ENCODE measurements at places on chromosomes 2 and 18. TPM values are rescaled to one million over a fixed set of nuclear protein-coding genes. Genes with fewer than 3 reads are reported as not detected.

GRCh38 chr2:166957686-166958085 is 69.4 kb downstream of the XIRP2 start:
- no peak for DNase-seq

DNA sequence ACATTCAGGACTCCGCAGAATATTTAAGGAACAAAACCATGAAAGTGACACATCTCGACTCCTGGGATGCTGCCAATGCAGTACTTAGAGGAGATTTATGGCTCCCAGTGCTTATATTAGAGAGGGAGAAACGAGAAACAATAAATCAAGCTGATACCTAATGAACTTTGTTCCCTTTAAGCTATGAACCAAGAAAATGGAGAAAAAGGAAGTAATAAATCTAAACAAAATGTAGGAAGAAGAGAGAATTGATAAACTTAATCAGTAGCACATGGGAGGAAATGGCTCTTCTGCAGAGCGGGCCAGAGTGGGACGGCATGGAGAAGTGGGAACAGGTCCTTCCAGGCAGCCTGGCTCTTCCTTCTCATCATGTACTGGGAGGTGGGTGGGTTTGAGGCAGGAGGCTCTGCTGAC is 42.7 kb downstream of the NPPC start:
- peak; percentile 63 for DNase-seq

Gene ACMSD
- polyA plus RNA-seq = 41.8 TPM

Gene SERPINB7
- 0.55 TPM for polyA plus RNA-seq

GRCh38 chr2:174551697-174552096 is 45.9 kb downstream of the WIPF1 start:
- DNase-seq = no peak

DNA sequence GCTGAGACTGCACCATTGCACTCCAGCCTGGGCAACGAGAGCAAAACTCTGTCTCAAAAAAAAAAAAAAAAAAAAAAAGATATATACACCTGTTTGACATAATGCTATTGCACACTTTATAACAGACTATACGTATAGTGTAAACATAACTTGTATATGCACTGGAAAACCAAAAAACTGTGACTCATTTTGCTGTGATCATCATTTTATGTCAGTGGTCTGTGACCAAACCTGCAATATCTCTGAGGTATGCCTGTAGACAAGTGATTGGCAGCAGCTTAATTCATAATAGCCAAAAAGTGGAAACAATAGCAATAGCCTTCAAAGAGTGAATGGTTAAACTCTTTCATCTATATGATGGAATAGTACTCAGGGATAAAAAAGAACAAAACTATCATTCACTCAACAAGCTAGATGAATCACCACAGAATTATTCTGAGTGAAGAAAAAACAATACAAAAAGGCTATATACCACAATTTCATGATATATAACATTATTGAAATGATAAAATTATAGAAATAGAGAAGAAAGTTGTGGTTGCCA is 6.1 kb downstream of the C2orf76 start:
- no peak for DNase-seq

Gene TANK
- 58.9 TPM for polyA plus RNA-seq

DNA sequence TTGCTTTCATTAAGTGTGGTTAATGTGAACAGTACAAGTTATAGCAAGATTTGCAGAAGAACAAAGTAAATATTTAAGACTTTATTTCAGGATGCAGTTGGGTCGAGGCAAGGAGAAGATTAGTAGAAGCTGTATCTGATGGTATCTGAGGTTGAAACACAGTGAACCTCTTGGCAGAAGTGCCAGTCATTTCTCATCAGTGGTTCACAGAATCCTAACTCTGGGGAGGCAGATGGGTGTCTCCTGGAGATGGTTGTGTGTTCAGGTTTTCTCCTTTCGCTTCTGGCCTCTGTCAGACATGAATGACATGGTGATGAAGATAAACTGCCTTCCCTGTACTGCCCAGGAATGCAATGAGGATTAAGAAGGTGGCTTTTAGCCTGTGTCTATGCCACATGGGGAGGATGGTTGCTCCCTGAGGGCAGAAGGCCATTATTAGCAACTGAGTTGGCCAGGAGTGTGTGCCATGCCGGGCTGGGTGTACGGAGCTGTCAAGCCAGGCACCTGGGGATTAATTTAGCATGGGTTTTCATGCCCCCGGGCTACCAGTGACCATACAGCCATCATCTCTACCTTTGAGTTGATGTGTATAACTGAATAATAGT is 28.0 kb downstream of the MGAT5 start:
- no peak for DNase-seq

Gene EML6
- 12.3 TPM for polyA plus RNA-seq

DNA sequence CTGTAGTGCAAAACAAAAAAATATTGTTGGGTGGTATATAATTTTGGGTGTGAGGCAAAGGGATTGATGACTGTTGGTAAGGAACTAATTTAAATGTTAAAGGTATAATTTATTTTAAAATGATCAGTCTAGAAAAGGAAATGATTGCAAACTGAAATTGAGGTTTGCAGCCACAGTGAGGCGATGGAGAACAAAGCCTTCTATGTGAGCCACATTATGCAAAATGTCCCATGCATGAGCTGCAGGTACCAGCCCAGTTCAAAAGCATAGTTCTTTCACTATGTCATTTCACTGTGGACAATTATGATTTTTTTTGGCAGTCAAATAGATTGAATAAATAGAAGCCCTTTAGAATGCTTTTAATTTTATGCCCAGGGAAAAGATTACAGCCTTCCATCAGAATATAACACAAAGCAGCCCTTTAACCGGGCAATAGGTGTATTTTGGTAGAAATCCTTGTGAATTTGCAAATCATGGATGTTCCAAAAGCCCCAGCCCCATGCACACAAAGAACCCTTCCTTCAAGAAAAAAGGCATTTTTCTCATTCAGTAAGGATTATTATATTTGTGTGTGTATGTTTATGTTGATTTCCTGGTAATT is 1.7 kb downstream of the MAP2 start:
- DNase-seq = no peak

- no peak for DNase-seq
Observed at GRCh38 chr2:45909677-45910191, 258.3 kb downstream of the PRKCE start.

- peak; percentile 72 for DNase-seq
Observed at GRCh38 chr18:59823596-59824195, 76.1 kb upstream of the PMAIP1 start.

DNA sequence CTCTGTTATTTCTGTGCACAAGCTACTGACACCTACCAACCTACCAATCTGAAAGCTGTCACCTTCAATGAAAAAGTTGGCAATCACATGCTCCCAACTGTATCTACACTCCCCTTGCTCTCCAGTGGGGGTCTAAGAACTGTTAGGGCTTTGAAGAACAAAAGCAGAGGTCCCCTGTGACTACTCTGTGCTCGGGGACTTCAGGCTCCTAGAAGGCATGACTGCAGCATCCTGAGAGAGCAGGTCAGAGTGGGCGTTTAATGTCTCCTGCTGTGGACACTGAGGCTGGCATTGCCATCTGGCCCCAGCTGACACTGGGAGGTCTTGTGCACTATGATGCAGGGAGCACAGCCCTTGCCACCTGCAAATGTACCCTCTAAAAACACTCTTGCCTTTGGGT is 93.3 kb downstream of the ACTR2 start:
- no peak for DNase-seq

GRCh38 chr18:76932026-76932819 is 109.9 kb downstream of the ZNF236 start:
- no peak for DNase-seq

DNA sequence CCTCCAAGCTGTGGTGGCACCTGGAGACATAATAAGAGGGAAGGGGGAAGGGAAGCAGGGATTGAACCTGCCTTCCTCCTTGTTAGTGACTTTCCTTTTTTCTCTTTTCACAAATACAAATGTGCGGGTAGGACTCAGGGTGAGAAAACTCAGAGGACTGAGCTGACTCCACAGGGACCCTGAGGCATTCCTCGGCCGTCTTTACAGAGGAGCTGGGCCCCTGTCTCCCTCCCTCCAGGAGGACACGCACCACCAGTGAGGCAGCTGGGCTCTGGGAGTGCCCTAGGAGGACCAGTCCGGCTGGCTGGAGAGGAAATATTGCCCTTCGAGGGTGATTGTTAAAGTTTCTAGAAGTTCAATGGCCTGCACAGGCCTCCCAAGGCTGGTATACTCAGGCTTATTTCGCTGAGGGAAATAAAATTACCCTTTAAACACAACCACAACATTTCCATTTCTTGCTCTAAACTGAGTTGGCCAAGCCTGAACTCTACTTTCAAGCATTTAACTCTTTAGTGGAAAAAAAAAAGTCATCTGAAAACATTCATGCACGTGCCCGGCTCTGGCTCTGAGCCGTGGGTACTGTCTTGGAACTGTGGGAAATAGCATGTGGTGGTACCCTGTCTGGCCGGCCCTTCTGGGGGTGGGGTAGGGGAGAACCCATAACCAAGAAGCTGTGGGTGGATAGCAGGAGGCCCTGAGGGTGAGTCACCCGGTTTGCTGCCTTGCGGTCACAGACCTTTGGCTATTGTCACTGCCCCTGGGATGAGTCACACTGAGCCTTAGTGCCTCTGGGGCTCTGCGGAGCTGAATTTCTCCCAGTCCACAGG is 116.0 kb downstream of the COPS8 start:
- no peak for DNase-seq

Gene GPC1
- 35.6 TPM for polyA plus RNA-seq

Gene CNDP1
- 0.72 TPM for polyA plus RNA-seq

Gene DSG1
- polyA plus RNA-seq = 0.06 TPM

GRCh38 chr18:34866310-34866709 is 156.2 kb downstream of the DTNA start:
- no peak for DNase-seq

Gene TSPYL6
- polyA plus RNA-seq = not detected
